ENCODE measurements at places on chromosomes 2 and 18. TPM values are rescaled to one million over a fixed set of nuclear protein-coding genes. Genes with fewer than 3 reads are reported as not detected.

DSG1 gene
- total RNA-seq: not detected

- DNase-seq: no peak
Measured at GRCh38 chr18:6874315-6874714, 144.8 kb downstream of the ARHGAP28 start.

KCNS3 gene
- 3.1 TPM for total RNA-seq

APCDD1 gene
- total RNA-seq: 38.5 TPM

DNA sequence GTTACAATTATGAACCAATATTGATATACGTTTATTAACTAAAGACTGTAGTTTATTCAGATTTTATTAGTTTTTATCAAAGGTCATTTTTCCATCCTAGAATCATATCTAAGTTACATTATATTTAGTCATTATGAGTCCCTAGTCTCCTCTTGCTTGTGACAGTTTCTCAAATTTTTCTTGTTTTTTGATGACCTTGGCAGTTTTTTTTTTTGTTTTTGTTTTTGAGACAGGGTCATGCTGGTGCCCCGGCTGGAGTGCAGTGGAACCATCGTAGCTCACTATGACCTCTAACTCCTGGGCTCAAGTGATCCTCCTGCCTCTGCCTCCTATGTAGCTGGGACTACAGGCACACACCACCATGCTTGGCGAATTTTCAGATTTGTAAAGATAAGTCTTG is 18.3 kb upstream of the SLC39A10 start:
- DNase-seq: no peak

CTAGE1 gene
- not detected for total RNA-seq

CCDC102B gene
- 10.4 TPM for total RNA-seq

CHST9 gene
- total RNA-seq: 0.14 TPM

DNA sequence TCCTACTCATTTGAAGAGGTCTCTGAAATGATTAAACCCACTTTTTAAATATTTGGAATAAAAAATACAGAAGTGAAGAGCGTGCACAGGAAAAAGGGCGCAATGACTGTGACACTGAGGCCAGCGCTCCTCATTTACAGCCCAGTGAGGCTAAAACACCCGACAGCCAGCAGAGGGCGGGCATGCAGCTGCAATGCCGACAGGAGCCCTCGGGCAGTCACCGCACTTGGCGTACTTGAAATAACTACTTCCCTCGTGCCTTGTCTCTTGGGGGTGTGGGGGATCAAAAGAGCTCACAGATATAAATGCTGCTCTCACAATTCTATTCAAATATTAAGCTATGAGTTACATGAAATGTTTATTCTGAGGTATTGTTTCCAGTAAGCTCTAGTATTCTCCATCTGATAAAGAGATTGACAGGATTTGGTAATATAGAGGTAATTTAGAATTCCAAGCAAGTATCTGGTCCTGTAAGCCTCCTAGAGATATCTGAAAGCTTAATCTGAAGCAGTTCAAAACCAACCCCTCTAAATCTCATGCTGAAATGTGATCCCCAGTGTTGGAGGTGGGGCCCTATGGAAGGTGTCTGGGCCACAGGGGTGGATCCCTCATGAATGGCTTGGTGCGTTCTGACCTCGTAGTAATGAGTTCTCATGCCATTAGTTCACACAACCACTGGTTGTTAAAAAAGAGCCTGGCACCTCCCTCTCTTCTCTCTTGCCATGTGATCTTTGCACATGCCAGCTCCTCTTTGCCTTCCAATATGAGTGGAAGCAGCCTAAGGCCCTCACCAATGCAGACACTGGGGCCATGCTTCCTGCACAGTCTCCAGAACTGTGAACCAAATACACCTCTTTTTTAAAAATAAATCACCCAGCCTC is 93.6 kb downstream of the ZAP70 start:
- DNase-seq: peak; percentile 95

GRCh38 chr2:57973621-57974186 is 72.9 kb upstream of the VRK2 start:
- no peak for DNase-seq

- no peak for DNase-seq
Measured at GRCh38 chr2:43993437-43993836, 2.4 kb downstream of the LRPPRC start.

DNA sequence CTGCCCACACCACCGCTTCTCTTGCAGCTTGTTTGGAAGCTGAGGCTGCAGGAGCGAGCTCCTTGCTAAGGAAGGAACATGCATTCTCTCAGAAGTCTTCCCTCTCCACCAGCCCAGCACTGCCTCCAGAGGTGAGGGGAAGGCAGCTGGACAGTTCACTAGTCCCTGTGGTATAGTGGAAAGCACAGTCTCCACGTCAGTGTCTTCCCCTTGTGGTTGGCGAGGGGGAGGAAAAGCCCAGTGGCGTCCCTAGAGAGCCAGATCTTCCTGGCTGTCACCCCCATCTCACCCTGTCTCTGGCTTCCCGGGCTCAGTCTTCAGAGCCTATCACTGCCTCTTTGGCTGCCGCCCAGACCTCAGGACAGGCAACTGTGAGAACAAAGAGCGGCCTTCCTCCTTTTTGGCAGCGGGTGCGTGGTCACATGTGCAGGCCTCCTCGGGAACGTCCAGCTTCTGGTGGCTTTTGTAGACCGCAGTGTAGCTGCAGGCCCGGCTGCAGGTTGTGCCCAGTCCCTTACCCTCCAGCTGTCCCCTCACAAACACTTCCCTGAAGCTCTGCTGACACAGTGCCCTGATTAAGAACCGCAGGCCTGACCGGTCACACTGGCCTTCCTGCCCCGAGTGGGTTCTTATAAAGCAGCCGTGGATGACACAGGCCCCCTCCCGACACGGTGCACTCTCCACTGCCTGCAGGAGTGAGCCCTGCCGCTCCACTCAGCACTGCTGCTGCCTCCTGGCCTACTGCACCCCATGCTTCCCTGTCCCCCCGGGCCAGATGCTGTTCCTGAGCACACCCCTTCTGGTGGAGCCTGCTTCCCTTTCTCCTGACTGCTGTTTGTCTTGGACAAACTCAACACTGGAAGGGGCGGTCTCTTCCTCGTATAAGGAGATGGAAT is 90.9 kb downstream of the RNF144A start:
- peak; percentile 96 for DNase-seq

DNA sequence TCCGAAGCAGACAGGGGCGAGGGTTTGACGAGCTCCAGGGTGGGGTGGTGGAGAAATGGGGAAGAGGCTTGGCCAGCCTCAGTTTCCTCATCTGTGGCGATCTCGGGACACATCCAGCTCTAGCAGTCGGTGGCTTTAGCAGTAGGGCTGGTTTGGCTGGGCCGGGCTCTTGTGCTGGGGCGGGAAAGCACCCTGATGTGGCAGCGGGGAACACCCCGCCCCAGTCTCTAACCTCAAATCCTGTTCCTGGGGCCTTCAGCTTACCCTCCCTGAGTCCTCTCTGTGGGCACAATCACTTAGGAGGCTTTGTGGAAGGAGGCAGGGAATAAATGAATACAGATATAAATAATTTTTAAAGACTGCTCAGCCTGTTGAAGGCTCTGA is 26.5 kb upstream of the MCFD2 start:
- peak; percentile 87 for DNase-seq

GRCh38 chr2:66534461-66534860 is 99.5 kb downstream of the MEIS1 start:
- no peak for DNase-seq

DNA sequence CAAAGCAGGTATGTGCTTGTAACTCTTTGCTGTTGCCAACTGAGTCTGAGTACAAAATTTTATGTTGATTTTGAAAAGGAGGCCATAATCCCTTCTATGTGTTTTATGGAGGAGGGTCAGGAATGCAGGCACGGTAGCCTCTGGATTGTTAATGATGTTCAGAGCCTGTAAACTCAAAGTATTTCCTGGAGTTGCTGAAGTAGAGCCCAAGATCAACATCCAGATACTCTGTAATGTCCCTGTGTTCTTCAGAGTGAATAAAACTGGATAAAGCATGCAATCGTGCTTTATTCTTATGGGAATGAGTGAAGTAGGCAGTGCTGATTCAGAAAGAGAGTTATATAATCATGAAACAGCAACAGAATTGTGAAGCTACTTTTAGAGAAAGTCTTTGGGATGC is 61.8 kb upstream of the CHRNA1 start:
- no peak for DNase-seq

GRCh38 chr2:19796035-19796695 is 105.6 kb downstream of the TTC32 start:
- DNase-seq: no peak

MAP3K19 gene
- total RNA-seq: not detected

GRCh38 chr18:73683409-73684238 is 464.0 kb downstream of the FBXO15 start:
- no peak for DNase-seq

DNA sequence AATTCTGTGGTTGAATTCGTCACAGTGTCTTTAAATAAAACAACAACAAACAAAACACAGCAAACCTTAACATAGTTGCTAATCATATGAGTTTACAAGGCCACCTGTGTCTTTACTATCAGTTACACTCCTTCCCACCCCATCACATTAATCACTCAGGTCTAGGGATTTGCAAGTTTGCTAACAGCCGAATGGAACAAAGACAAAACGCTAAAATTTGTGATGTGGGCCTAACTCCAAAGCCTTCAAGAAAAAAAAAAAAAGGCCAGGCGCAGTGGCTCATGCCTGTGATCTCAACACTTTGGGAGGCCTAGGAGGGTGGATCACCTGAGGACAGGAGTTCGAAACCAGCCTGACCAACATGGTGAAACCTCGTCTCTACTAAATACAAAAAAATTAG is 566 bp upstream of the POLI start:
- no peak for DNase-seq

- no peak for DNase-seq
Measured at GRCh38 chr2:199679883-199680282, 171.1 kb downstream of the FTCDNL1 start.

DNA sequence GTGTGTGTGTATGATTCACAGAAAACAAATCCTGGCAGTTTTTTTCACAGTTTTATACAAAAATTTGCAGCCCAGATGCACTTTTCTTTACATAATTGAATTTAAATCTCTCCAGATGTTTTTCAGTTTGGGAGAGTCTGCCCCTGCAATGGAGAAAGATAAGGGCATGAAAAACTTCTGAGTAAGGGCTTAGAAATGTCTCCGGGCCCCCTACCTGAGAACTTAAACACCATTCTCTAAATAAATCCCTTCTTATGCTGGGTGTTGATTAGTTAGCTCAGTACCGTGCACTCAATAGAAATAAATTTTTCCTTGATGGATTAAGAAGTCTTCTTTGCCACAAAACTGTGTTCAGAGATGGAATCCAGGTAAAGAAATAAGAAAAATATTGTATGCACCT is 64.5 kb downstream of the DPP4 start:
- no peak for DNase-seq

TYW5 gene
- total RNA-seq: 6.0 TPM

- DNase-seq: no peak
Measured at GRCh38 chr2:37143974-37144373, 12.8 kb downstream of the EIF2AK2 start.

GRCh38 chr2:237260686-237261085 is 153.3 kb downstream of the COL6A3 start:
- no peak for DNase-seq

DNA sequence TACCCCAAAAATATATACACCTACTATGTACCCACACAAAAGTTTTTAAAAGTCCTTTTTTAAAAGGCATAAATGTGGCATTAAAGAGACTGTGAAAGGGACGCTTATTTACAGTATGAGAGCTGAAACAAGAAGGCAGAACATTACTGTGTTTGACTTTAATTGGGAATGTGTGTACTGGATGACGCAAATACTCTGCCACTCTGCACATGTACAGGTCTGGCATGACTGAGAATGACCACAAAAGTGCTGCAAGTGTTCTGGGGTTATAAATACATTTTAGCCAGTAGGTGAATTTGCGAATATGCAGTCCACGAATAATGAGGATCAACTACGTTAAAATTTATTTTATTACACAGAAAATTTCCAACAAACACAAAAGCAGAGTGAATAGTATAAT is 11.4 kb downstream of the DARS1 start:
- DNase-seq: no peak

RAB17 gene
- total RNA-seq: 2.0 TPM

- no peak for DNase-seq
Measured at GRCh38 chr2:133484784-133485183, 83.5 kb downstream of the NCKAP5 start.

MATN3 gene
- total RNA-seq: 1.2 TPM

- no peak for DNase-seq
Measured at GRCh38 chr18:52936931-52937330, 596.9 kb downstream of the DCC start.

- DNase-seq: no peak
Measured at GRCh38 chr18:11808001-11808855, 43.0 kb upstream of the CHMP1B start.

GRCh38 chr18:63961435-63961980 is 8.4 kb upstream of the SERPINB8 start:
- no peak for DNase-seq

DNA sequence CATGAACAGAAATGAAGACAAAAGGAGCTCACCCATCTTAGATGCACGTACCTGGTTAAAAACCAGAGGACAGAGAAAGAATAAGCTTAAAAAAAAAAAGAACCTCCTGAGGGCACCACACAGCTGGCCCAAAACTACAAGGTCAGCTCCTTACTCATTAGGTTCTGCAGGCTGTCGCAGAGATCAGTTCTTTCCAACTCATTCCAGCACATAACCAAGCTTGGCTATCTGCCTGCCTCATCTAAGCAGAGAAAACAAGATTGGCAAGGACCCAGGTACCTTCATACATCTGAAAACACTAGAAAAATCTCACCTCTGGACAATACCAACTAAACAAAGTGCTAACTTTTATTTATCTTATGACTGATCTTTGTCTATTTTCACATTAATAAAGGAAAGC is 89.9 kb downstream of the NOL10 start:
- DNase-seq: no peak

GRCh38 chr2:27492557-27492956 is 2.4 kb downstream of the FNDC4 start:
- DNase-seq: no peak

GRCh38 chr18:26460449-26461091 is 87.8 kb downstream of the KCTD1 start:
- no peak for DNase-seq

FAM161A gene
- 1.8 TPM for total RNA-seq
